ENCODE measurements at places on chromosomes 2 and 18.

DNA sequence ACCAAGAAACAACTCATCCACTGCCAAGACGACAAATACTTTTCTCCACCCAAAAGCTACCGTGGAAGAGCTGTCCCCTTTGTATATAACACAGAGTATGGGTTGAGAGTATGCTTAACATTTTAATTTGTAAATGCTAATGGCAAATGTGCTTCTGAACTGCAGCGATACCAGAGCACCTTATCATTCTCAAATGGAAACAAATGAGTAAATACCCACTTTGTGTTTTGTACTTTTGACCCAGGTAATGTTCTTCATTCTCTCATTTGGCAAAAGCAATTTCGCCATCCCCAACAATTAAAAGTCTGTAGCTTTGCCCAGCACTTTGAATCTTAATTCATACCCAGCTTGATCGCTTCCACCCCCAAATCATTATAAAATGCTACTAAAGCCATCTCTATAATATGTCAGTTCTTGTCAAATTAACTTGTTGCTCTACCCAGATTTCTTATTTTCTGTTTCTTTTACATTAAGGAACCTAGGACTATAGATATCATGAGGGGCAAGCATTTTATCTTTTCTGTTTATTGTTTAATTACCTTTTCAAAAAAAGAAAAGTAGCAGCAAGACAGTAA, 6.2 kb upstream of the POU3F3 start:
- no peak for DNase-seq

GRCh38 chr2:45974762-45975408, 322.3 kb upstream of the EPAS1 start:
- no peak for DNase-seq

DNA sequence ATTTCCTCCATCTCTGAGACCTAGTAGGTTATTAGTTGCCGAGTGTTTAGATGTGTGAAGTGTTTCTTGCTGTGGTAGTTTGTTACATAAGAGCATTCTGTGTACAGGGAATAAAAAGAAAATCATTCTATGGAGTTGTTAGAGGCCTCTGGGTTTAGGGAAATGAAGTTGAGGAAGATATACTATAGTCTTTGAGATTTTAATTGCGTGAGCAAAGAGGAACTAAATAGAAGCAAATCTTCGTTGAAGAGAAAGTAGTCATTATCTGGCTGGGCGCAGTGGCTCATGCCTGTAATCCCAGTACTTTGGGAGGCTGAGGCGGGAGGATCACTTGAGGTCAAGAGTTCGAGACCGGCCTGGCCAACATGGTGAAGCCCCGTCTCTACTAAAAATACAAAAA, 19.0 kb downstream of the USP39 start:
- no peak for DNase-seq

- DNase-seq: no peak
Measured at GRCh38 chr2:238627899-238628298, 201.2 kb downstream of the ASB1 start.

GRCh38 chr2:25056098-25056821, 14.4 kb downstream of the EFR3B start:
- DNase-seq: no peak
